SK-MEL-5 (cell line): ENCODE measurements at places on chromosomes 12 and 14. TPM values are rescaled to one million over a fixed set of nuclear protein-coding genes. Genes with fewer than 3 reads are reported as not detected.

GRCh38 chr12:104056419-104056972 lies 6.5 kb upstream of the GLT8D2 start:
- no peak for DNase-seq

DNA sequence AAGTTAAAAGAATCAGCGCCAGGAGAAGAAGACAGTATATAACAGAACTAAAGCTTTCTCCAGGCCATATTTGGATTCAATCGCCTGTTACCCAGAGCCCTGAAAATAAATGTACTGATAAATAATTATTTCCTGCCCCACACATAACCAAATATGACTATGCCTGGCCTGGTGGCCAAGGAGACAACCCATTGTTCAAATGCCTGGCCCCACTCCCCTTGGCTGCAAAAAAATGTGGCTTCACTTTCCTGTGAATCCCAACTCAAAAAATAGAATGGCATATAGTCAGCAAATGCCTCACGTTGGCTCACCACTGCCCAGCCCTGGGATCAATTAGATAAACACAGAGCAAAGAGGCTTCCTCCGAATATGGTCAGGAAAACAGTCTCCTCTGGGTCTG lies 472.1 kb downstream of the BCL11B start:
- no peak for DNase-seq

DNA sequence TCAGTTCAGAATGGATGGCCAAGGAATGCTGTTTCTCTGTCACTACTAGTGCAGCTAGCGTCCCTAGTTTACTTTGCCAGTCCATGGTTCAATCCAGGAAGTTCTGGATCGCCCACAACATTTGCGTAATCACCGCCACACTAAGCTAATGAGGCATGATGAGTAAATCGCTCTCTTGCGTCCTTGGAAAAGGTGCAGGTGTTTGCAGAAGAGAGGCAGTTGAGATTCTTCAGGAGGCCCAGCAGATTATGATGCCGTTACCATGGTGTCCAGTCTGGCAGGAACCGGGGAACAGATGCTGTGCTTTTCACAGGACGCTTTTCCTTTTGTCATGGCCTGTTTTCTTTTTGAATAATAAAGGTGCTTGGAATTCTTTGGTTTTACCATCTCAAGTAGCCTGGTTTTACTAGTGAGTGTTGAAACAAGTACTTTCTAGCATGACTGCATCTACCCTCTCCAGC lies 9.0 kb downstream of the TPH2 start:
- DNase-seq = no peak

DNA sequence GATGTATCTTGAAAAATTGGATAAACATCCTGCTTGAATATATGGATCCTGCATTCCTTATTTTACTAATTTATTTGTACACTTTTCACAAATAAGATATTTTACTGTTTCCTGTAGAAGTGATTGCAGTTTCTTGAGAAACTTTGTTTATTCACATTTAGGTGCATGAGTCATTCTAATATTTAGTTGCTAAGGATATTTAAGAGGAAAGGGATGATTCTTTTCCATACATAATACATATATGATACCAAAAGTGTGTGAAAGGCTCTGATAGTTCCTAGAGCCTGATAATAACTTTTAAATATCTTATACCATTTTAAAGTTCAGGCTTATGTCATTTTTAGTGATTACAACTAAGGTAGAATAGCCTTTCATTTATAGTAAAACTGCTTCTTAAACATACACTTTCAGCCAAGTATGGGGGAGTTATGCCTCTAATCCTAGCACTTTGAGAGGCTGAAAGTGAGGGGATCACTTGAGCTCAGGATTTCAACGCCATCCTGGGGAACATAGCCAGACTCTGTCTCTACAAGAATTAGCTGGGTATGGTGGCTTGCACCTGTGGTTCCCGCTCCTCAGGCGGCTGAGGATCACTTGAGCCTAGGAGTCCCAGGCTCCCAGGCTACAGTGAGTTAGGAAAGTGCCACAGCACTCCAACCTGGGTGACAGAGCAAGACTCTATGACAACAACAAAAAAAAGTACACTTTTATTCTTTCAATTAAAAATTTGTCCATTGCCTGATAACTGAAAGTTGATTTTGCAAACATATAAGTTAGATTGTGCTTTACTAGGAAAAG lies 262.6 kb upstream of the LRIG3 start:
- DNase-seq = no peak

GRCh38 chr12:84077679-84078078 lies 834.9 kb downstream of the SLC6A15 start:
- no peak for DNase-seq

DNA sequence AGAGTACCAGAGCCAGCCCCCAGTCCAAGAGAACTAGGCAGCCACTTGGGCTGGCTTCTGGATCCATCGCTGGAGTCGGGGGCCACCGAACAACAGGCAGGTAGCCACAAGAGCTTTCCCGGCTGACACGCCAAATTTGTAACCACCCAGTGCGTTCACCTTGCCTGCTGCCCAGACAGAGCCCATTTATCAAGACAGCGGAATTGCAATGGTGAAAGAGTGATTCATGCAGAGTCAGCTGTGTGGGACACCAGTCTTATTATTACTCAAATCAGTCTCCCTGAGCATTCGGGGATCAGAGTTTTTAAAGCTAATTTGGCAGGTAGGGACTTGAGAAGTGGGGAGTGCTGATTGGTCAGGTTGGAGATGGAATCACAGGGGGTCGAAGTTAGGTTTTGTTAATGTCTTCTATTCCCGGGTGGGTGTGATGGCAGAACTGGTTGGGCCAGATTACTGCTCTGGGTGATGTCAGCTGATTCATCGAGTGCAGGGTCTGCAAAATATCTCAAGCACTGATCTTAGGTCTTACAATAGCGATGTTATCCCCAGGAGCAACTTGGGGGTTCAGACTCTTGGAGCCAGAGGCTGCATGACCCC lies 64.3 kb downstream of the PDE6H start:
- DNase-seq = no peak

DNA sequence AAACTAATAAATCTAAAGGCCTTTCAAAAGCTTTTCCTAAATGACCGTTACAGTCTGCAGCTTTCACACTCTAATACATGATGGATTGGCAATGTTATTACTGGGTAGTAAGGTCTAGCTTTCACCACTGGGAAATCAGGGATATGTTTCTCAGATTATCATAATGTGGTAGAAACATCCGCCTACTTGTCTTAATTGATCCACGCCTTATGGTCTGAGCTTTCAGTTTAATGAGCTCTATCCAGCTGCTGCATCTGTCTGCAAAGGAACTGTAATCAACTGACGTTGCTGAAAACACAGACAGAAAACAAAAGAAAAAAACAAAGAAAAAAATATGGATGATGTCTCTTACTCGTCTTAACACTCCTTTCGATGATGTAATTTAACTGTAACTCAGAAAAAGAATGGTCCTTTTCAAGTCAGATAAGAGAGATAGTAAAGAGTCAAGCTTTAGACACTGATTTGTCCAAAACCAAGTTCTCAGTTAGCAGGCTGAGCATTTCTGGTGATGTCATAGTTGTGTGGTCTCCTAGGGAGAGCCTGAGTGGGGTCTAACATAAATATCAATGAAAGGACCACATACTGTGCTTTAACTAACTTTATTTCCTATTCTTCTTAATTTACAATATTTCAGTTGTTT lies 85.9 kb downstream of the C2CD5 start:
- DNase-seq = no peak

CISTR gene
- not detected in 2 replicates for total RNA-seq

LRR1 gene
- total RNA-seq = 21.3 and 23.3 TPM in 2 replicates
